CD4-positive, CD25-positive, alpha-beta regulatory T cell (primary cell): ENCODE measurements at places on chromosomes 3 and 15. TPM values are rescaled to one million over a fixed set of nuclear protein-coding genes. Genes with fewer than 3 reads are reported as not detected.

Gene EHHADH
- 0.30 TPM for total RNA-seq

DNA sequence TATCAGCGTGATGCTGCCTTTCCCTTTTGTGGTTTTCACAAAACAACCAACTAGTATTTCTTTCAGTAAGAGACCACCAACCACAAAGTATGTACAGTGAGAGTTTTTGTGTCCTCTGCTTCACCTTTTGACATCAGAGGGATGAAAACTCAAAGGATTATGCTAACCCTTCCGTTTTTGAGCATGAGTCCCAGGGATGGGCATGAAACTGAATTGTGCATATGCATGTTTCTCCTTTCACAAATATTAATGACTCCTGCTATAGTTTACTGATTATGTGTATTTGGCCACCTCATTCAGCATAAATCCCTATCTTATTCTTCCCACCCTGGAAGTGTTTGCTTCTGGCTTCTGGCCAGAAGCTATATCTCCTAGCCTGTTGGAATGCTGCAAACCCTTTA, 59.2 kb downstream of the RSRC1 start:
- no peaks in the 10 kb centered on the region for H3K36me3 ChIP-seq
- H3K27me3 ChIP-seq: no peaks in the 10 kb centered on the region
- H3K27ac ChIP-seq: no peak overlapping the region

DNA sequence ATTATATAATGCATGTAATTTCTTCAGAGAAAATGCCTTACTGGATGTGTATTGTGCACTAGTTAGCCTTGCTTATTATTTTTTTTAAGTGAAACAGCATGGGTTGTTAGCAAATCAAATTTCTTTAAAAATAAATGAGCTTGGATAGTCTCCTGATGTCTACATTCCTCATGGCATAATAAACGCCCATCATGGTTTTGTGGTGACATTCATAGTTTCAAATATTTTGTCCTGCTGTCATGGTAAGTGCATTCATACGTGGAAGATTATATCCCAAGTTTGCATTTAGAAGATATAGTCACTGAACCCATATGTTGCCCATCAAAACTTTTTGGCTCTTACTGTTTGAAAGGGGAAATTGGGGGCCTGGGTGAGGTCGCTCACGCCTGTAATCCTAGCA, 130.7 kb downstream of the ALCAM start:
- H3K27ac ChIP-seq: no peak overlapping the region
- H3K4me1 ChIP-seq: no peaks in the 10 kb centered on the region
- H3K27me3 ChIP-seq: no peaks in the 10 kb centered on the region
- no peak overlapping the region for H3K4me3 ChIP-seq

DNA sequence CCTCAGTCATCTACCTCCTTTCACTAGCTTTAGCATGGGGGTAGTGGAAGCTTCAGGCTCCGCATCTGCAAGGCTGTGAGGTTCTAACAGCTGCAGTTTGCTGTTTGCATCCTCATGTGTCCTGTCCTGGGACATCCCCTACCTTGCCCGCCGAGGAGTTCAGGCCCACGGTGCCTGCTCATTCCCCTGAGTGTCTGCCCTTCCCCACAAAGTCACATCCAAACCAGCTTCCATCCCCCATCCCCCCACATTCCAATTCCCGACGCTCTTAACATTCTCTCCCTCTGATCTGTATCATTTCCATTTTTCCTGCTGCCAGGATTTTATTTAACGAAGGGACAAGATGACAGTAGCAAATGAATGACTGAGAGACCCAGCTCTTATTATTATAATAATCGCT, 43.8 kb downstream of the HRH1 start:
- no peaks in the 10 kb centered on the region for H3K36me3 ChIP-seq
- no peaks in the 10 kb centered on the region for H3K4me1 ChIP-seq
- no peak overlapping the region for H3K4me3 ChIP-seq
- DNase-seq: no peak
- no peak overlapping the region for H3K27ac ChIP-seq

Gene BCL2A1
- 12.9 TPM for total RNA-seq
